ENCODE measurements at places on chromosomes 5 and 9. TPM values are rescaled to one million over a fixed set of nuclear protein-coding genes. Genes with fewer than 3 reads are reported as not detected.
A peak's percentile ranks its signal among the peaks of the same experiment; 100 is the strongest.

- peaks cover 22% of the 10 kb centered on the region for H3K4me1 ChIP-seq
- no peaks in the 10 kb centered on the region for H3K27me3 ChIP-seq
- H3K36me3 ChIP-seq: peaks cover 4% of the 10 kb centered on the region
- H3K4me3 ChIP-seq: no peak overlapping the region
Observed at GRCh38 chr5:102901424-102902134, 146.5 kb downstream of the PAM start.

DNA sequence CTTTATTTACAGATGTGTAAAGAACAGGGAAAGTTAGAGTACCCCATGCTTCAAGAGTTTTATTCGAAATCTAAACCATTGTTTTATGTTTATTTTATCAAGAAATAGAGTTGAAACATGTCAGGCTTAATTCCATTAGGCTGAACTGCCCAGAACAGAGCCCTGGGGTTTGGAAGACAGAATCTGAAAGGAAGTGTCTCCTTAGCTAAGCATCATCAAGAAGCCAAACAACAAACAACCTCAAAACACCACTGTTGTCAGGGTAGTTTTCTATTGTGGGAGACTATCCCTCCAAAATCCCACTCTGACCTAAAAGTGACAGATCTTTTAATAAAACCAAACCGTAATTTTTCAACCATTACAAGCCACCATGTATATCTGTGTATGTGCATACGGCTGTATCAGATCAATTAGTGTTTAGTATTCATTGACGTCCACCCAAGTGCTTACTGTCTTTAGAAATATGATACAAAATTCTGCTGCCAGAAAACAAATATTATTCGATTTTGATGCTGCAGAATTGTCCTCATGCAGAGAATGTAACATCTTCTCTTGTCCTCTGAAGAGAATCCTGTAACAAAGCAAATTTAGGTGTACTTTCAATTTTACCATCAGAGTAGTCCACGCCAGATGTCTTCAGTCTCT is 271.9 kb upstream of the TMEM161B start:
- H3K27ac ChIP-seq: no peak overlapping the region
- DNase-seq: no peak
- no peak overlapping the region for H3K4me3 ChIP-seq

The SPEF2 gene
- total RNA-seq: not detected

- H3K27ac ChIP-seq: no peak overlapping the region
- H3K36me3 ChIP-seq: no peaks in the 10 kb centered on the region
- no peaks in the 10 kb centered on the region for H3K27me3 ChIP-seq
Observed at GRCh38 chr5:54278979-54279717, 31.2 kb downstream of the ARL15 start.

- no peaks in the 10 kb centered on the region for H3K27me3 ChIP-seq
- H3K4me3 ChIP-seq: no peak overlapping the region
- H3K4me1 ChIP-seq: peaks cover 10% of the 10 kb centered on the region
- peak; percentile 38 for DNase-seq
Observed at GRCh38 chr5:10663489-10664179, 97.4 kb downstream of the DAP start.

DNA sequence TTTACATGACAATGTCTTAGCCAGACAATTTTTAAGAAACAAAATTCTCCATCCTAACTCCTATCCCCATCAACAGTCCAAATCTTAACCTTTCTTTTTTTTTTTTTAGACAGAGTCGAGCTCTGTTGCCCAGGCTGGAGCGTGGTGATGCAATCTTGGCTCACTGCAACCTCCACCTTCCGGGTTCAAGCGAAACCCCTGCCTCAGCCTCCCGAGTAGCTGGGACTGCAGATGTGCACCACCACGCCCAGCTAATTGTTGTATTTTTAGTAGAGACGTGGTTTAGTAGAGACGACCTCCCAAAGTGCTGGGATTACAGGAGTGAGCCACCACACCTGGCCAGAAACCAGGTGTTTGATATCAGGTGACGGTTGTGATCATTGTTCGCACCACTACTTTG is 10.2 kb downstream of the ABL1 start:
- H3K4me3 ChIP-seq: no peak overlapping the region
- peak overlapping the region; percentile 65 for H3K27ac ChIP-seq

DNA sequence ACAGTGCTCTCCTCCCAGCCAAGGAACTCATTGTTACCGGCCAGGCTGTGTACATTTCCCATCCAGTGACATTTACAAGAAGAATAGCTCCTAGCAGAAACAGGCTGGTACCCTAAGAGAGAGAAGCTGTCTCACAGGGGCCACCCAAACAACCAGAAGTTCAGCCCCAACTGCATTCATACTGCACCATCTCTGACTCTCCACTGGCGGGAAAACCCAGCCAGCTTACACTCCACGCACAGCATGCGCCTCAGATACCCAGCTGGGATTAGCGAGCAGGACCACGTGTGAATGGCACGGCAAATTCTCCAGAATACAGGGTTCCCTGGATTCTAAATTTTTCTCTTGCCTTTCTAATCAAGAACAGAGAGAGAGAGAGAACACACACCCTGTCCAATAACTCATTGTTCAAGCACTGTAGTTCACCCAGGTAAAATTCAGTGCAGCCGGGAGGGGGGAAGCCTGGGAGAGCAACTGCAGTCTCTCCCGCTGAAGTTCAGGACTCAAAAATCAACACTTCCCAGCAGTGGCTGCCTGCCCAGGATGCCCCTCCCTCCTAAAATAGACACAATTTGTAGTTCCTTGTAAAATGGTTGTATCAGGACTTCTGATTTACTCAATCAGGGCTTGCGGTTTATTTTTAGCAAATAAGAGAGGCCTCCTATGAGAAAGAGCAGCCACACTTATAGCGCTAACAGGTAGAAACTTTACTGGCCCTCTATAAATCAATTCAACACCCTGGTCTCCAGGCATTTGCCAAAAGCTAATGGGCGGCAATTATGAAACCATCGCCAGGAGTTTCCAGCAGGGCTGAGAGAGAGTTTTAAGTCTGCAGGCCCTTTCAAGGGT is 2.2 kb downstream of the COL23A1 start:
- DNase-seq: no peak
- no peaks in the 10 kb centered on the region for H3K4me1 ChIP-seq
- no peaks in the 10 kb centered on the region for H3K36me3 ChIP-seq

The MTX3 gene
- total RNA-seq: 28.8 TPM

The CARTPT gene
- total RNA-seq: not detected
